ENCODE measurements at places on chromosomes 12 and 14. TPM values are rescaled to one million over a fixed set of nuclear protein-coding genes. Genes with fewer than 3 reads are reported as not detected.

The ADCY4 gene
- total RNA-seq: 22.5 TPM

The TMEM229B gene
- not detected for total RNA-seq

The PLCZ1 gene
- total RNA-seq: not detected

The PRR13 gene
- total RNA-seq: 61.0 TPM

The KRT75 gene
- total RNA-seq: not detected

The PRR4 gene
- total RNA-seq: 6.5 TPM

The KRT4 gene
- total RNA-seq: not detected

The DCN gene
- total RNA-seq: 610 TPM

All from subcutaneous adipose tissue (tissue), 4 donors.